D721Med (cell line): ENCODE measurements at places on chromosomes 3 and 15.
A peak's percentile ranks its signal among the peaks of the same experiment; 100 is the strongest.

- no peak for DNase-seq
These were observed 583.5 kb downstream of the ROBO1 start for GRCh38 chr3:79184251-79184650.

DNA sequence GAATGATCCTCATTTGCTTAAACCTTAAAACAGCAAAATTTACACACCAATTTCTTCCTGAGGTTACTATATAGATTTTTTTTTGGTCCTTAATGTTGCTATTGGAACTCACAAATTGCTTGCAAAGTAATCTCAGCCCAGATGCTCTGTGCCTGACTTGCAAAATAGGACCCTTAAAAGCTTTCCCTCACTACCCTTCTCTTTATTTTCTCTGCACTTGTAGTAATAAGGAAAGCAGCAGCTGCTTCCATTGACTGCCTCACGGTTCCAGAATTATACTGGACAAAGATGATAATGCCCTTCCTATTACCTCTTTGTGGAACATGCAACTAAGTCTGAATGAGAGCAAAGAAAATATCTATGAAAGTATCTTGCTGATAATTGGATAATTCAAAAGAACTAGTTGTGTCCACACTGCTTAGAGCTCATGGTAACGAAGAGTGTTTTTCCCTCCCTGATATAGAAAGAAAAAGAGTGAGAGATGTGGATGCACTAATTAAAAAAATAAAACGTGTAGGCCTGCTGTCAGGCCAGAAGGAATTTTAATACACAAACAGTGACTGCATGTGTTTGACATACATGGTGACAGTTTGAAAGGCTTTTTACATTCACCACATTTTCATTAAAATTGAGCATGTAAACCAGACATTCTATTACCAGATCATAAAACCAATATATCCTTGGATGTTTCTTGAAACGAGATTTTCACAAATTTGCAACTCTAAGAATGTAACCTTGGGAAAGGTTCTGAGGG lies 783.1 kb downstream of the GBE1 start:
- no peak for DNase-seq

GRCh38 chr3:48047841-48048464 lies 31.7 kb upstream of the MAP4 start:
- no peak for DNase-seq

GRCh38 chr3:50676031-50676705 lies 1.4 kb downstream of the DOCK3 start:
- no peak for DNase-seq

DNA sequence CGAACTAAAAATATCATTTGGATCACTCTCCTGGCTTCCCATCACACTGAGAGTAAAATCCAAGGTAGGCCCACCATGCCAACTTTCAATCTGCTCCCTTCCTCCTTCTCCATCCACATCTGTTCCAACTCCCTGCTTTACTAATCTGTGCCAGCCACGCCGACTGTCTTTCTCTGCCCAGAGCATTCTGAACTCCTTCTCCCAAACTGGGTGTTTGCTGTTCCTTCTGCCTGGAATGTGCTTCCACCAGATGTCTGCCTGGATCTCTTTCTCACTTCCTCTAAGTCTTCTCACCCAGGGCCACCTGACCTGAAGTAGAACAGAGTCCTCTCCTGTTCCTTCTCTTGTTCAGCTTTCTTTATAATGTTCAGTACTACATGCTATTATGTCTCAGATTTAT lies 5.6 kb upstream of the ARL8B start:
- no peak for DNase-seq

- no peak for DNase-seq
These were observed 192.8 kb upstream of the TBC1D5 start for GRCh38 chr3:17935222-17935621.

- no peak for DNase-seq
These were observed 54.3 kb downstream of the PDE8A start for GRCh38 chr15:85035980-85036379.

DNA sequence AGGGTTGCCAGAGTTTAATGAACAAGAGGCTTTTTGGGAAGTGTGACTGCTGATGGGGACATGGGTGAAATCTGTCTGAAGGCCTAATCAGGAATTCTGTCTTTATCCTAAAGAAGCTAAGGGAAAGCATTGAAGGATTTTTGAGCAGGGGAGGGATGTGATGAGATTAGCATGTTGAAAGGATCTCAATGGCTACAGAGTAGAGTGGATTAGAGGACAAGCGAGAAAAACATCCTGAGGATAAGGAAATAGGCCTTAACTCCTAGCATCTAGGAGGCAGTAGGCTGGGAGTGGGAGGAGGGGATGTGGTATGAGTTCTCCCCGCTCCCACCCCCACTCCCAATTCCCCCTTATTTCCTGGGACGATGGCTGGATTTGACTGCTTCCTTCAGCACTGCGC lies 35.1 kb upstream of the SNTN start:
- peak; percentile 37 for DNase-seq

DNA sequence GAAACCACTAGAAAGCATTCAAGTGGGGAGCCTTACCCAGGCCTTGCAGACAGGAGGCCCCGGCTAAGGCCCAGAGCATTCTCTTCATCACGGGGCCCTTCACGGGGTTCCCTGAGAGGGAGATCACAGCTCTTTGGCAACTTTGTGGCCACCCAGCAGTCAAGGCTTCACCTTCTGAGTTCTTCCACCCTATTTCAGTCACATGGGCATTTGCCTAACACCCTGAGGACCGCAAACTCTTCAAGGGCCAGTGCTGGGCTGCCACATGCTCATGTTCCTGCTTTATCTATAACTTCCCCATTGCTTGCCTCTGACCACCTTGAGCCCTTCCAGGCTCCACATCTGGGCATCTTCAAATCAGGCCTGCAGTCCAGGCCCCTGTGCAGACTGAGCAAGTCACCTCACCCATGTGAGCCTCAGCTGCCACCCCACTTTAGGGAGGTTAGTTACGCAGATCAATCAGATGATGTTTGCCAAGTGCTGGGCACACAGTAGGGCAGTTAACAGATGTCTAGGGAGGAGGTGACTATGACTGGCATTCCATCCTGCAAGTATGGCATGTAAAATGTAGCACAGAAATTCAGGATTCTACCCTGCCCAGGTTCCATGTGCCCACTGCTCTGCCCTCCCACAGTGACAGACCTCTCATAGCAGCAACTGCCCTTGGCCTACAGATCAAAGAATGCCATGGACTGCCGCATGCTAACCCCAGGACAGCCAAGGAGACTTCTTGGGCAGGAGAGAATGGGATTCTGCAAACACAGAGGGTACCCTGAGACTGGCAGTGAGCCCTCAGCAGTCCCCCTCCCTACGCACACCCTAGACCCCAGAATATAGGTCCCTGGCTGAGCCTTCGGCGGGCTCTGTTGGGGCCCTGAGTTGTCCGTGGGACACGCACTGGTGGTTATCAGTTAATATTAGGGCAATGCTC lies 37.6 kb upstream of the ZNF710 start:
- no peak for DNase-seq

GRCh38 chr15:62856466-62857246 lies 185.9 kb upstream of the TPM1 start:
- DNase-seq: no peak

DNA sequence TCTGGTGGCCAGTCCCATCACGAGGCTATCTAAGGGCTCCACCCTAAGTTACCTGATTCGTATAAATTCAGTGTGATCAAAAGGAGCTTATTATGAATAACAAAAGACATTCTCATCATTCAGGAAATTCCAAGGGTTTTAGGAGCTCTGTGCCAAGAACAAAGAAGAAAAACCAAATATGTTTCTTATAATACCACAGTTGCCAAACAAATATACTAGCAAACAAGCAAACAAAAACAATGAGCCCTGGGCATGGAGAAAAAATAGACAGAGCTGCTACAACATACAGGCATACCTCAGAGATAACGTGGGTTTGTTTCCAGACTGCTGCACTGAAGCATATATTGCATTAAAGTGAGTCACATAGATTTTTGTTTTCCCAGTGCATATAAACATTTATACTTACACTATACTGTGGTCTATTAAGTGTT lies 20.2 kb upstream of the CFAP161 start:
- no peak for DNase-seq

DNA sequence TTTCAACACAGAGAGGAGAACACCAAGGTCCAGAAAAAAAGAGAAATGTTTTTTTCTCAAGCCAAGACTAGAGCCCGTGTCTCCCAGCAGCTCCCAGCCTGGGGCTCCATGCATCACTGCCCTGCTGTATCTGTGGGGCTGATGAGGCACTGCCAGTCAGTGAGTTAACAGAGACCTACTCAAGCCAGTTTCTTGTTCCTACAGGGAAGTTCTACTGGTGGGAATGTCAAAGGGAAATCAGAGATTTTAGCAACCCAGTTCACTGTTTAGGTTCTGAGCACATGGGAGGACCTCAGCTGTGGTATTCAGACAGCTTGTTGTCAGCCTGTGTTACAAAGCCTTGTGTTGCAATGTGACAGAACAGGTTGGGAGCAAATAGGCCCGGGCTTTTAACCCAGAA lies 234.3 kb downstream of the TLE3 start:
- no peak for DNase-seq

DNA sequence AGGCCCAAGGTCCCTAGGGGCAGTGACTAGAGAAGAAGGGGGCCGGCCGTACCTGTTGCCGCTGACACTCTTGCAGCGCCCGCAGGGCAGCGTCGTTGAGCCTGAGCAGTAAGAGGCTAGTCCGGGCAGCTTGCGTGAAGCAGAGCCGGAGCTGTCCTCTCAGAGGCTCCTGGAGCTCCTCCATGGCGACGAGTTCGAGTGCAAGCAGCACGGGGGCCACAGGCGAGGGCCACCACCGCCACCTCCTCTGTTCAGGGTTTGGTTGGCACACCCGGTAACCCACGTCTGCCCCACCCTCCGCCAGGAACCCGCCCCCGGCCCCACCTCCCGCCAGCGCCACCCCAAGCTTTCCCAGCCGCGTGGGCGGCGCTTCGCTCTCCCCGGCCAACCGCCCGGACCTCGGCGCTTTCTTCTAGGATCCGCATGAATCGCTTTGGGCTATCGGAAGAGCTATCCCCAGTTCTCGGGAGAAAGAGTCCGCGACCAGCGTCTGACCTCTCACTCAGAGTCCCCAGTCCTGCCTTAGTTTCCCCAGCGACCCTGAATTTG lies at the start of gene ELL3:
Gene ELL3, minus strand, starts transcription at position 249 of the 549 bp plus-strand sequence. Its CDS starts 65 bp downstream, at position 184.
- DNase-seq: no peak

DNA sequence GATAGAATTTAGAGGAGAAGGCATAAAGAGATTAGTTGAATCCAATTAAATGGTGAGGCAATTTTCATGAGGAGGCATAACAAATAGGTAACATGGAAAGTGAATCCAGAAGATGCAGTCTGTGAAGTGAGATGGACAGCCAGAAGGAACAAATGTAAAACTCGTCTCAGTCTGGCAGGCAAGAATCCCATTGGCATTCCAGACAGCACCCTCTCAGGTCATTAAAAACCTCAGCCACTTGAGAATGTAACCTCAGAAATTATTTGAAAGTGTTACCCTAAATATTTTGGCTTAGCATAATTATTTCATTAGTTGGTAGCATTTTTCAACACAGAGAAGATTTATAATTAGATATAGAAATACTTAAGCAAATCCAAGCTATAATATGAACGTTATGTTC lies 342.3 kb downstream of the LRRC3B start:
- DNase-seq: no peak

GRCh38 chr3:172568701-172569100 lies 45.5 kb upstream of the TNFSF10 start:
- DNase-seq: no peak

- no peak for DNase-seq
These were observed 69.6 kb upstream of the STRIT1 start for GRCh38 chr3:155362808-155363689.

GRCh38 chr15:74364936-74365597 lies 2.4 kb downstream of the CYP11A1 start:
- DNase-seq: no peak
